Heart left ventricle (tissue), 16 donors: ENCODE measurements at places on chromosomes 2 and 18. TPM values are rescaled to one million over a fixed set of nuclear protein-coding genes. Genes with fewer than 3 reads are reported as not detected.

Gene TEKT4
- total RNA-seq: 0.25 TPM

Gene SAG
- 1.4 TPM for total RNA-seq

DNA sequence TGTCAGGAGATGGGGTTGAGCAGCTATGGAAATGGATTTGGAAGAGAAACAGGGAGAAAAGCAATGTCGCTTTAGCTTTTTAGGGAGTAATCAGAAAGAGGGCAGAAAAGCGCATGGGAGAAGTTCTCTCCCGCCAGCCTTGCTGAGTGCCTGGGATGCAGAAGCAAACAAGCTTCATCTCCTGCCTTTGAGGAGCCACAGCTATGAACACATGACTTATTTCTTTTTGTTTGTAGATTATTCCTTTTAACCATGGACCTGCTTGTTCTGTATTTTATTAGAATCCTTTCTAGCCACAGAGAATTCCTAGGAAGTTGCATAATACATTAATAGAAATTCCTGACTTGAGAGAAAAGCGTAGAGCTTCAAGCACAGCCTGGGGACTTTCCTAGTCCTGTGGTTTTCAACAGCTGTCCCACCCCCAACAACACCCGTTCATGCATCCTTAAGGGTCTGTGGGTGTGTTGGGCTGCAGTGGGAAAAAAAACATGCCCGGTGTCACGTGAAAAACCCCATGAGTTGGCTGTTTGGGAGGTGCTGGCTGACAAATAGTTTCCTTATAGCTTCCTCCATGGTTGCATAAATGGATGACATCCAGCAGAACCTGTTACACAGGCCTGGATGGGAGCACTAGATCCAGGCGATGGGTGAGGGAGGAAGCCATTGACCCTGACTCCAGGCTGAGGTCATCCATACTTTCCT, 14.9 kb downstream of the SLC9A4 start:
- DNase-seq: no peak

Gene KCNS3
- total RNA-seq: 9.9 TPM

DNA sequence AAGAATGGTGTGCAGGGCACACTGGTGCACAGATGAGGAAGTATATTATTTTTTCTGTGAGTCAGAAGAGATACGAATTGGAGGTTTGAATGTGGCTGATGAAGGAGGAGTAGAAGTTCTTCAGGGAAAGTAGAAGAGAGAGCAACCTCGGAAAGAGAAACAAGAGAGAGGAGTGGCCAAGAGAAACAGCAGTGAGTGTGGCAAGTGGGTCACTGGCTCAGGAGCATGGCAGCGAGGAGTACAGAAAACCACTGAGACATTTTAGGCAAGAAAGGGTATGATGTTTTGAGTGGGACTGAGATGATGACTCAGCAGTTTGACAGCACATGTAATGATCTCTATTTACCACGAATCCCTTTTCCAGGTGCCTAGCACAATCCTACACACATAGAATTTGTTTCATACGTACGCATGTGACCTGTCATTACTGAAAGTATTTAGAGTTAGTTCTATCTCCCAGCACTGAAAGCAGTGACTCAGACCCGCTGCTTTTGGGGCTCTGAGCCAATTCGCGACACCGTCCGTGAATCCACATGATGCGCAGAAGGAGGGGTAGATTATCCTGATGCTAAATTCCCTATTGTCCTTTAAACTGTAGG, 915.4 kb downstream of the DCDC2C start:
- no peak for DNase-seq

GRCh38 chr2:40315683-40316082, 136.2 kb downstream of the SLC8A1 start:
- no peak for DNase-seq

Gene EGR4
- not detected for total RNA-seq

Gene ANKRD30B
- not detected for total RNA-seq

- no peak for DNase-seq
Observed at GRCh38 chr2:223649554-223650533, 47.7 kb upstream of the SCG2 start.

DNA sequence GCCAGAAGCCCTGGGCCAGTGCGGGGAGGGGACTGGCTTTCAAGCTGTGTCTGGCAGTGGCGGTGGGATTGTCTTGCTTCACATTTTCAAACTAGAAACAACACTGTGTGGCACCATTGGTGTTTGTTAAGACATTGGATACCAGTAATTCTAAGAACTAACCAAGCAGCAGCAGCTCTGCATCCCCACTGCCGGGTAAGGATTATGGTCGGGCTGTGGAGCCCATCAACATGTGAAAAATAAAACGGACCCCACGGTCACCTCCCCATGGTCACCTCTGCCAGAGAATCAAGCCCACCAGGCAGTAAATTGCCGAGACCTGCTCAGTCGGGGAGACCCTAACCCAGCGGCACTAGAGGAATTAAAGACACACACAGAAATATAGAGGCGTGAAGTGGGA, 65.3 kb downstream of the C18orf63 start:
- no peak for DNase-seq

Gene TMEM198
- 1.7 TPM for total RNA-seq

- no peak for DNase-seq
Observed at GRCh38 chr2:11257078-11257477, 87.4 kb downstream of the ROCK2 start.

- no peak for DNase-seq
Observed at GRCh38 chr2:160392201-160392600, 101.4 kb downstream of the RBMS1 start.

Gene LRRC30
- total RNA-seq: not detected

DNA sequence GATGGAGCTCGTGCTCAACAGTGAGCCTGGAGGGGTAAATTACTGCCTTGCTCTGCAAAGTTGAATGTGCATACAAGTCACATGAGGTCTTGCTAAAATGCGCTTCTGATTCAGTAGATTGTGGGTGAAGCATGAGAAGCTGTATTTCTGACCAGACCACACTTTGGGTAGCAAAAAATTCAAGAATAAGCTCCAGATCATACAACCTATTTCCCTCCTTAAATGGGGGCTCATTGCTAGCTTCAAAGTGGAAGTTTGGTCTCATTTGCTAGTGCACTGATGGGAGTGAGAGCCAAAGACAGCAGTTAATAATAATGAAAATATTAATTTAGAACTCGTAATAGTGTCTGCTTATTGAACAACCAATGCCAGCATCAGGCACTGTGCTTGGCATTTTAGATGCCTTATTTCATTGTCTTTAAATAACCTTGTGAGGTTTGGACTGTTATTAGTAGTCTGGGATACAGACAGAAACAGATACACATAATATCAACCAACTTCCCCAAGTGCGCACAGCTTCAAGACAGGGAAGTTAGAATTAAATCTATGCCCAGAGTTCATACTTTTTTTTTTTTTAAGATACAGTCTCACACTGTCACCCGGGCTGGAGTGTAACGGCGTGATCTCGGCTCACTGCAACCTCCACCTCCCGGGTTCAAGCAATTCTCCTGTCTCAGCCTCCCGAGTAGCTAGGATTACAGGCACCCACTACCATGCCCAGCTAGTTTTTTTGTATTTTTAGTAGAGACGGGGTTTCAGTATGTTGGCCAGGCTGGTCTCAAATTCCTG, 18.0 kb downstream of the APOB start:
- no peak for DNase-seq

Gene SETBP1
- total RNA-seq: 8.7 TPM

- no peak for DNase-seq
Observed at GRCh38 chr2:1739961-1740715, 4.2 kb downstream of the PXDN start.

DNA sequence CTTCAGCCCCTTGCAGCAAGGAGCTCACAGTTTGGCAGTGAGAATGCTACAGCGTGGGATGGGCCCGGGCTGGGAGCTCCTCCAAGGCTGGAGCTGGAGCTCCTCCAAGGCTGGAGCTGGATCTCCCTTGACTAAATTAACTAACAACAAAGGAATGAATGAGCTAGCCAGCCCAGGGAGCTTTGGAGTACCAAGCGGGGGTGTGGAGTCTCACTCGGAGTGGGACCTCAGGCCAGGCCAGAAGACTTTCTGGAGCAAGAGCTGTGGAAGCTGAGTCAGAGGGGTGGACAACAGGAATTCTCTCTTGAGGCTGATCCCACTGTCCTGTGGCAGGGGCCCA, 244.7 kb upstream of the HS6ST1 start:
- DNase-seq: peak; percentile 74

Gene AQP12A
- not detected for total RNA-seq

DNA sequence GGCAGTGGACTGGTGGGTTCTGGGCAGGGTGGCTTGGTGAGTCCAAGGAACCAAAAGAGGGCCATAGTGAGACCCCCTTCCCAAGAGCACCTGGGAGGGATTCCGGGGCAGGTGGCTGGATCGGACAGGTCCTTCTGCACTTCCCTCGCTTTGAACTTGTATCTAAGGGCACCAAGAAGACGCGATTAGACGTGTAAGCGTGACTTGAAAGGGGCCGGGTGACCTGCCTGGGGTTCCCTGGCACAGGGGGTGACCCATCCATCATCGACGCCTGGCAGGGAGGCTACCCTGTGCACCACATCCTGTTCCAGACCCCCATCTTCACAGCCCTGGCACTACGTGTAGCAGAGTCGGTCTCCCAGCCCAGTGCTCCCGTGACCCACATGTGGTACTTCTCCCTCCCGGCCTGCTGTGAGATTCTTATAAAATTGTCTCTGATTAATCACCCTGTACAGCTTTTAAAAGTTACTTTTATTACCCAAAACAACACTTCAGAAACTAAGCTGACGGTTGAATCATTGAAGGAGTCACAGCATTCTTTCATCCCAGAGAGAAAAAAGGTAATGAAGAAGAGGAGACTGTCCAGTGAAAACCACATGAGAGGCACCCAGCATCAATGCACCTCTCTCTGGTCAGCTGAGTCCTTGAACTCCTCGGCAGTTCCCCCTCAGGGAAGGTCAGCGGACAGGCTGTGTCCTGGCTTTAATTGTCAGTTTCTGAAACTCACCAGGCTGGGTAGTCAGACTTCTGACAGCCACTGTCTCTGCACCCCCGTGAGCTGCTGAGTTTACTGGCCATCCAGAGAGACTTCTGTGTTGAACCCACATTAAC, 13.0 kb downstream of the SH3BP4 start:
- no peak for DNase-seq

DNA sequence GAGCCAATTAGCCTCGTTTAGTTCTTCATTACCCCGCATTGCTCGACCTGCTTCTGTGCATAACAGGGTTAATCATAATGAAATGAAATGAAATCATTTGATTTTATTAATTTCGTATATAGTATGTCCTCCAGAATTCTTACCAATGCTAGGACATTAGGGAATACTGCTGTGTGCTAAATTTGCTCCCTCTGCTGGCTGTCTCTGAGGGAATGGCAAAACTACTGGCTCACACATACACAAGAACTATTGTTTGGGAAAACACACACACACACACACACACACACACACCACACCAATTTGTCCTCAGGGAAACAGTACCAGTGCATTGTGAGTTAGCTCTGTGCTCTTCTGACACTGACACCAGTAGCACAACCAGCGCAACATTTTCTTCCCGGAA, 273.3 kb upstream of the TCF4 start:
- no peak for DNase-seq

GRCh38 chr2:74261204-74261864, 62.9 kb downstream of the MTHFD2 start:
- DNase-seq: no peak

DNA sequence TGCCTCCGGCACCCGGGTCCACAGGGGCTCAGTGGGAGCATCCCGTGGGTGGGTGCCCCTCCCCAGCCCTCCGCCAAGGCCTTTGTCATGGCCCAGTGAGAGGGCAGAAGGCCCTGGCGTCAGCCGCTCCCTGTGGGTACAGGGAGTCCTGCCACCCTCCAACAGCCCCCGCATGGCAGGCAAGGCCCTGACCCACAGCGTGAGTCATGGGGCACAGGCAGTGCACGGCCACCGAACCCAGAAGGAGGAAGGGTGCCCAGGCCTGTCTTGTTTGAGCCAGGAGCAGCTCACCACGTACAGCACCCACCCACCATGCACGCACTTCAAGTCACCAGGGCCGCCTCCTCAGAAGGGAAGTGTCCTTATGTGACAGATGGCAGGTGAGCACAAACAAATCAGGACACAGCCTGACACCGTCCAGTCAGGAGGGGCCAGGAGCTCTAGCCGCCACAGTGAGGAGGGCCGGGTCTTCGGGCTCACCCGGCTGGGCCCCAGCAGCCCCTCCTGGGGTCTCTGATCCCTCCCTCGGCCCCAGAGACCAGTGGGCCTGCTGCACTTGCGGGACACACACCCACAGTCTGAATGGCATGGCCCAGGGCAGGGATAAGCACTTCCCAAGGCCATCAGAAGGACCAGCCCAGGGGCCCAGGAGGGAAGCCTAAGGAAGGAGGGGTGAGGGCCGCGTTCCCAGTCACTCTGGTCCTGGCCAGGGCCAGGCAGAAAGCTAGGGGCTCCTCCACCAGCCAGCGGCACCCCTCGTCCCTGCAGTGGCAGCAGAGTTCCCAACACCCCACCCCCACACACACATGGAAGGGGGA, 25.8 kb downstream of the BIN1 start:
- no peak for DNase-seq

GRCh38 chr18:39647627-39648534, 2082.3 kb upstream of the CELF4 start:
- no peak for DNase-seq

Gene RBMS1
- 68.2 TPM for total RNA-seq

DNA sequence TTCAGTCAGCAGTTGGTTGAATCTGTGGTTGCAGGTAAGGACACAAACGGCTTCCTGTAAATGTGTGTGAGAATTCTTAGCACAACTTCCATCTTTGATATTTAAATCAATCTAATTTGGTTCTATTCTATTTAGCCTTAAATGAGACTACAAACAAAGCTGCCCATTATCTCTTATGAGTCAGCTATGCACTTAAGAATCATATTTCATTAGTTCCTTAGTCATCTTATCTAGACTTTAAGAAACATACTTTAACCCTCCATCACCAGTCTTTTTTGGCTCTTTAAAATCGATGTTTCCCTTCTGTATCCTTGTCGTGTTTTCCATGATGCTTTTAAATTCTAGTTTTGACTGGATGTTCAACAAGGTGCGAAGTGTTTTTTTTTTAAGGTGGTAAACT, 114.4 kb upstream of the TMEM200C start:
- DNase-seq: no peak

- no peak for DNase-seq
Observed at GRCh38 chr2:42930025-42930581, 137.7 kb upstream of the HAAO start.

DNA sequence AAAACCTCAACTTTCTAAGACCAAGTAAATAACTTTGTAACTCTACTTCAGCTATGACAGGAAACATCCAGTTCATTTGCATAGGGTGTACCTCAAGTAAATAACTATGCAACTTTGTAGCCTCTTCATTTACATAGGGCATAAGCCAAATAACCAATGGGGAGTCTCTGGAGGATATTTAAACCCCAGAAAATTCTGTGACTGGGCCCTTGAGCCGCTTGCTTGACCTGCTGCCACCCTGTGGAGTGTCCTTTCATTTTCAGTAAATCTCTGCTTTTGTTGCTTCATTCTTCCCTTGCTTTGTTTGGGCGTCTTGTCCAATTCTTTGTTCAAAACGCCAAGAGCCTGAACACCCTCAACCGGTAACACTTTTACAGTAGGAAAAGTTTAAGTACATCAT, 1112.7 kb upstream of the NRXN1 start:
- DNase-seq: no peak

GRCh38 chr18:35289727-35290093, 319 bp downstream of the ZSCAN30 start:
- no peak for DNase-seq

GRCh38 chr18:60279391-60279790, 93.2 kb downstream of the MC4R start:
- DNase-seq: no peak

Gene UNC80
- not detected for total RNA-seq

GRCh38 chr2:201806442-201807170, at the start of gene CDK15:
CDK15 (plus strand) TSS chr2:201806537; CDS start chr2:201806665, 128 bp downstream.
- DNase-seq: no peak

GRCh38 chr2:190315273-190315672, 4.4 kb downstream of the HIBCH start:
- DNase-seq: no peak

Gene NT5DC4
- not detected for total RNA-seq

- no peak for DNase-seq
Observed at GRCh38 chr18:3104190-3105054, 91.5 kb upstream of the LPIN2 start.
